ENCODE measurements at places on chromosomes 11 and 22.

DNA sequence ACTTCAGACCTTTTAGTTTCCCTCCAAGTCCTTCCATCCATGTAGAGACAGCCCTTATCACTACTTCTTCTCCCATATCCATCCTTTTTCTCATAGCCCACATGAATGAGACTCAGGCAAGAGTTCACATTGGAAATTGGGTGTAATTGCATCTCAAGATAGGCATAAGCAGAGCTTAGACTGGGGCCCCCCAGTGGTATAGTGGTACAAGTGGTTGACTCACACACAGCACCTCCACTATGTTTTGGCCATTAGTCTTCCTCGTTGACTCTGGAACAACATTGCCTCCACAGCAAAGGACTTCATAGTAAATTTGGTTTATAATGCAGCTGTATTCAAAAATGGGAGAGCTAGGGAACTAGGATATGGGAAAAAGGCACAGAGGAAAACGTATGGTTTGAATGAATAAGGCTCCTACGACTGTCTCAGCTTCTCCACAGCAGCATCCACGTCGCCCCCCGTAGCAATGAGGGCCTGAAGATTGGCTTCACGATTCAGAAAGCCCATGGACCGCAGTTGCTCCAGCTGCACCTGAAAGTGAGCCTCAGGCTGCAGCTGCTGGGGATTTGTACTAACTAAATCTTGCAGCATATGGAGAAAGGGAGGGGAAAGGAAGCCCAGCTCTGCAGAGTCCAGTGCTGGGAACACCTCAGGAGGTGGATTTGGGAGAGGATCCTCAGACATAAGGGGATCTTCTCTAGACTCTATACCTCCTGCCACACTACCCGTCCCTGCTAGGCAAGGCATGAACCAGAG, 2.4 kb downstream of the UBQLN3 start:
- DNase-seq: no peak

GRCh38 chr11:62593434-62594044, 2.2 kb upstream of the TUT1 start:
- peak; percentile 54 for DNase-seq

DNA sequence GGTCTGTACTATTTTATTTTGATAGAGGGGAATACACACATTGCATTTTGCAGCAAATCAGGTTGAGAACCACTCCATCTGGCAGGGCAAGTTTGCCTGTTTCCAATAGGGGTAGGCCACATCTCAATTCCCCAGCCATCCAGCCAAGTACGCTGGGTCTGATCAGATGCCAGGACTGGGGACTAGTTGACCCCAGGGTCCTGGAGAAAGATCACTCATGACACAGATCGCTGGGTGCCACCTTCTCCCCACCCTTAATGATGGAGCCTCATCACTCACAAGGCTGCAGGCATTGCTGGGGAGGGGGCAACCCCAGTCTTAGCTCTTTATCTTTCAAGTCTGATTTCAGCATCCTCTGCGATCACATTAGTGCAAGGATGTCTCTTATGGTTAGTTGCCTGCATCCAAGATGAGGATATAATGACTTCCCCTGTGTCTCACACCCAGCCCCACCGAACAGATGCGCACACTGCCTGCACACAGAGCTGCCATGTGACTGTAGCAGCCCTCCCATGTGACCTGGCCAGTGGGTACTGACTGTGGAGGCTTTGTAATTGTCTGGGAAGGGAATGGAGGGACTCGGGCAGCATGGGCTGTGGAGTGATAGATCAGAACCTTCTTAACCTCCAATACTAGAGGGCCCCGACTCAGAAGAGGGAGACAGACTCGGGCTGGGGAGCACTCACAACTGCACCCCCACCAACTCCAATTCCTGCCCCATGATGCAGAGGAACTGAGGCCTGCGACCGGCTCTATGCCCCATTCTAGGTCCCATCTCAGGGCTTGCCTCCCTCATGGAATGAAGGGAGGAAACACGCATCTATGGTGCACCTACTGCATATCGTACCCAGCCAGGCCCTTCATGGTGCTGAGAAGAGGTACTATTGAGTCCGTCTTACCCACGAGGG, 155.8 kb downstream of the DSCAML1 start:
- DNase-seq: no peak

DNA sequence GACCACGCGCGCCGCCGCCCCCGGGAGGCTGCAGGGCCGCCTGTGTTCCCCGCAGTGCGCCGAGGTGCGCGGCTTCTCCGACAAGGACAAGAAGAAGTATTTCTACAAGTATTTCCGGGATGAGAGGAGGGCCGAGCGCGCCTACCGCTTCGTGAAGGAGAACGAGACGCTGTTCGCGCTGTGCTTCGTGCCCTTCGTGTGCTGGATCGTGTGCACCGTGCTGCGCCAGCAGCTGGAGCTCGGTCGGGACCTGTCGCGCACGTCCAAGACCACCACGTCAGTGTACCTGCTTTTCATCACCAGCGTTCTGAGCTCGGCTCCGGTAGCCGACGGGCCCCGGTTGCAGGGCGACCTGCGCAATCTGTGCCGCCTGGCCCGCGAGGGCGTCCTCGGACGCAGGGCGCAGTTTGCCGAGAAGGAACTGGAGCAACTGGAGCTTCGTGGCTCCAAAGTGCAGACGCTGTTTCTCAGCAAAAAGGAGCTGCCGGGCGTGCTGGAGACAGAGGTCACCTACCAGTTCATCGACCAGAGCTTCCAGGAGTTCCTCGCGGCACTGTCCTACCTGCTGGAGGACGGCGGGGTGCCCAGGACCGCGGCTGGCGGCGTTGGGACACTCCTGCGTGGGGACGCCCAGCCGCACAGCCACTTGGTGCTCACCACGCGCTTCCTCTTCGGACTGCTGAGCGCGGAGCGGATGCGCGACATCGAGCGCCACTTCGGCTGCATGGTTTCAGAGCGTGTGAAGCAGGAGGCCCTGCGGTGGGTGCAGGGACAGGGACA, 2.7 kb downstream of the NLRP6 start:
- no peak for DNase-seq

DNA sequence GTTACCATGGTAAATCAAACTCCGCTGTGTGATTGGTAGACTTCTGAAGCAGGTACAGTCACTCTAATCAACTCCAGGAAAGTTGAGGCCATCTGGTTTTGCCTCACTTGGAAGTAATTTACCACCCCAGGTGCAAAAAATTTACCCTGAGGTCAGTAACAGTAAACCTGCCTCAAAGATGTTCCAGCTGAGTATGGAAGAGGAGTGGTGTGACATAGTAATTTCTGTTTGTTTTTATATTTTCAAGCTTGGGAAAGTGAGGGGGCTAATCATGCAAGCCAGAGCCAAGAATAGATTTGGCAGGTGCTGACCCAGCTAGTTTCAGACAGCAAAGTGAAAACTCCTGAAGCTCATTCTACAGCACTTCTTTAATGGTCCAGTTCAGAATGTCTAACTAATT, 691.6 kb downstream of the NTM start:
- DNase-seq: no peak

DNA sequence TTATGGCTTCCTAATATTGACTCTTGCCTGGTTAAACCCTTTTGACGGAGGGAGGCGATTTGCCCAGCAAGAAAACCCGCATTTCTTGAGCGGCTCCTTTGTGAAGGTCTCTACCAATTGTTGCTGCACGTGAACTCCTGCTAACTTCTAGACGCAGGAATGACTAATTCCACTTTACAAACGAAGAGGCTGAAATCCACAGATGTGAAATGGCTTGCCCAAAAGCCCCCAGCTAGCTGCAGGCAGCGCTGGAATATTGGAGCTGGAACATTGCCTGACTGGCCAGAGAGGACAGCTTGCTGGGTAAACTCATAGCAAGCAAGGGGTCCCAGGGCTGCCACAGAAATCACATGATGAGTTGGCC, 542 bp downstream of the GCAT start:
- DNase-seq: no peak
